Activated T-helper 17 cell treated with anti-CD3 and anti-CD28 coated beads, Interleukin-2, amount 50 U/mL, for 72 hours (primary cell): ENCODE measurements at places on chromosomes 7 and 10.

- no peak for ATAC-seq
These were observed 290.2 kb downstream of the C7orf25 start for GRCh38 chr7:42621543-42622219.

DNA sequence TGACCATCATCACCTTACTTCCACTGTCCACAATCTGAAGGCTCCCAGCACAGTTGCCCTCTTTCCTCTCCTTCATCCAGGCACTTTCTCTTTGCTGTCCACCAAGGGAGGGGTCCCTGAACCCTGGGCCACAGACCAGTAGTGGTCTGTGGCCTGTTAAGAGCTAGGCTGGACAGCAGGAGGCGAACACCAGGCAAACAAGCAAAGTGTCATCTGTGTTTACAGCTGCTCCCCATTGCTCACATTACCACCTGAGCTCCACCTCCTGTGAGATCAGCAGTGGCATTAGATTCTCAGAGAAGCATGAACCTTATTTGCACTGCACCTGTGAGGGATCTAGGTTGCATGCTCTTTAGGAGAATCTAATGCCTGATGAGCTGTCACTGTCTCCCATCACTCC, 27.7 kb downstream of the FZD1 start:
- ATAC-seq = no peak

DNA sequence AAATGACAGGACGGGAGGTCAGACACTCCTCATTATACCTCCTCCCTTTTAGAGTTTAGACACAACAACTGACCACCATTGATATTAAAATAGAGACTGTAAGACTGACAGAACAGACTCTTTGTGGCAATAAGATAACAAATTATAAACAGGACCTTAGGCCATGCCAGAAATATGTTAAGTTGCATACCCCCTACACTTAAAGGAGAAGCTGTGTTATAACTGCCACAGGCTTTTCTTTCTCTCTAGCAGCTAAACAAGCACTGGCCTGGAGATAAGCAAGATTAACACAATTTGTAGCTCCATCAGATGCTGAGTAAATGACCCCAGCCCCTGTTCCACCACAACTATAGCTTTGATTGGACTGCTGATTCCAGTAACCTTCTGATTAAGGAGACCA, 10.5 kb upstream of the UNC5B start:
- no peak for ATAC-seq

- ATAC-seq = no peak
These were observed 416 bp downstream of the BBS9 start for GRCh38 chr7:33129806-33130153.

GRCh38 chr10:33132626-33133025, 174.6 kb upstream of the ITGB1 start:
- no peak for ATAC-seq
